ENCODE measurements at places on chromosomes 4 and X. TPM values are rescaled to one million over a fixed set of nuclear protein-coding genes. Genes with fewer than 3 reads are reported as not detected.
A peak's percentile ranks its signal among the peaks of the same experiment; 100 is the strongest.

- H3K4me3 ChIP-seq: no peak overlapping the region
- H3K27ac ChIP-seq: no peak overlapping the region
- peaks cover 28% of the 10 kb centered on the region for H3K36me3 ChIP-seq
Measured at GRCh38 chr4:105458001-105458400, 15.9 kb downstream of the PPA2 start.

- H3K36me3 ChIP-seq: no peaks in the 10 kb centered on the region
- H3K27ac ChIP-seq: peak overlapping the region; percentile 44
- peaks cover 14% of the 10 kb centered on the region for H3K4me1 ChIP-seq
- no peak for DNase-seq
Measured at GRCh38 chr4:57231781-57232180, 121.6 kb upstream of the IGFBP7 start.

Gene C4orf33
- total RNA-seq: 8.4 TPM

GRCh38 chr4:41590591-41590990 lies 52.6 kb downstream of the LIMCH1 start:
- H3K36me3 ChIP-seq: no peaks in the 10 kb centered on the region
- no peak overlapping the region for H3K4me3 ChIP-seq
- no peaks in the 10 kb centered on the region for H3K27me3 ChIP-seq
- DNase-seq: no peak
- peaks cover 3% of the 10 kb centered on the region for H3K4me1 ChIP-seq

Gene PRRG3
- 2.9 TPM for total RNA-seq

DNA sequence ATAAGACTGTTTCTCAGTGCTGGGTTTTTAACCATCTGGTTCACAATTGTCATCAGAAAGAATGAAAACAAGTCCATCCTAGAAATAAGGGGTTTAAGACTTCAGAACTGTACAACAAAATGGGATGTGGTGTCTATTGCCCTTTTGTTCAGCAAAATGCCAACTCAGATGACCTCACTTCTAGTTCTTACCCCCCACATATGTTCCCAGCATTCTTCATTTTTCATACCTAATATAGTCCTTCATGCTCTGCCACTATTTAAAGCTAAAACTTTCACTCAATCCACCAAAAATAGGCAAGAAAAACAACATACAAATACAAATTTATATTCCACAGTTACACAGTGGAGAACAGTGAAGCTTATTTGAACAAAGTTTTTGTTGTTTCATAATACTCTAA lies 111.4 kb downstream of the SORBS2 start:
- no peak for DNase-seq
- H3K27me3 ChIP-seq: no peaks in the 10 kb centered on the region
- peaks cover 12% of the 10 kb centered on the region for H3K4me1 ChIP-seq
- H3K27ac ChIP-seq: no peak overlapping the region
